ENCODE measurements at places on chromosomes 16 and 17.

GRCh38 chr17:34261568-34262337 is 6.7 kb downstream of the CCL2 start:
- DNase-seq: no peak

GRCh38 chr17:15124264-15124595 is 140.9 kb downstream of the PMP22 start:
- no peak for DNase-seq

DNA sequence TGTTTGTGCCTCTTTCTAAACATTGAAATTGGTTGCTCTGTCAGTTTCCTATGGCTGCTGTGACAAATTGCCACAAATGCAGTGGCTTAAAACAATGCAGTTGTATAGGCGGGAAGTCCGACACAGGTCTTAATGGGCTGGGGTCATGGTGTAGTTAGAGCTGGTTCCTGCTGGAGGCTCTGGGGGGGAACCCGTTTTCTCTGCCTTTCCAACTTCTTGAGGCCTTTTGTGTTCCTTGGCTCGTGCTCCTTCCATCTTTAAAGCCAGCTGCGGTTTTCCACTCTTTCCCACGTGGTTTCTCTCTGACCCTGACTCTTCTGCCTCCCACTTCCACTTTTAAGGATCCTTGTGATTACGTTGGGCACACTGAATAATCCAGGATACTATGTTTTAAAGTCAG is 12.5 kb downstream of the EPN2 start:
- DNase-seq: no peak

- no peak for DNase-seq
These were observed 96.7 kb downstream of the SOCS1 start for GRCh38 chr16:11159282-11159681.

- DNase-seq: no peak
These were observed 44.4 kb downstream of the DNAH9 start for GRCh38 chr17:11642655-11643054.

DNA sequence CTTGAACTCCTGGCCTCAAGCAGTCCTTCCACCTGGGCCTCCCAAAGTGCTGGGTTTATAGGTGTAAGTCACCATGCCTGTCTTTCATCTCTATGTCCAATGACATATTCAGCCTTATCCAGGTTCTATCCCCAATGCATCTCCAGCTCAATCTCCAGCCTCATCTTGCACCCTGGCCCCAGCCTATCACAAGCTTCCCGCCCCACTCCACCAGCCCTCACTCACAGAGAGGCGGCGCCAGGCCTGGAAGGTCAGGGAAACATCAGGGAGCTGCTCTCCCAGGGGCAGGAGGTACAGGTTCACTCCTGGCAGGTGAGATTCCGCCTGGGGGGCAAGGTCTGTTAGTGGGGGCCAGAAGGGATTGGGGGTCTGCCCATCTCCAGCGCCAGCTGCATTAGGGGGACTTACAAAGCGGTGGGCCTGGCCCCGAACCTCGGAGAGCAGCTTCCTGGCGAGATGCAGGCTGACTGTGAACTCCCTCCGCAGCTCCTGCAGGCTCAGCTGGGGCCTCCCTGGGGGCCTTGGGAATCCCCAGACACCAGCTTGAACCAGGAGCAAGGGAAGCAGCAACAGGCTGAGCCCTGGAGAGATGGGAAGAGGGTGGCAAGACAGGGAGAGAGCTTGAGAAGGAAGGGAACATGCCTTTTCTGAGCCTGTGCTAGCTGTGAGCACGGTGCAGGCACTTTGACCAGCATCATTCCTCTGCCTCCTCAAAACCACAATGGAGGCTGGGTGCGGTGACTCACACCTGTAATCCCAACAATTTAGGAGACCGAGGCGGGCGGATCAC is 3.0 kb downstream of the IL27 start:
- no peak for DNase-seq

- no peak for DNase-seq
These were observed 57.5 kb upstream of the MARCHF10 start for GRCh38 chr17:62865586-62865985.

DNA sequence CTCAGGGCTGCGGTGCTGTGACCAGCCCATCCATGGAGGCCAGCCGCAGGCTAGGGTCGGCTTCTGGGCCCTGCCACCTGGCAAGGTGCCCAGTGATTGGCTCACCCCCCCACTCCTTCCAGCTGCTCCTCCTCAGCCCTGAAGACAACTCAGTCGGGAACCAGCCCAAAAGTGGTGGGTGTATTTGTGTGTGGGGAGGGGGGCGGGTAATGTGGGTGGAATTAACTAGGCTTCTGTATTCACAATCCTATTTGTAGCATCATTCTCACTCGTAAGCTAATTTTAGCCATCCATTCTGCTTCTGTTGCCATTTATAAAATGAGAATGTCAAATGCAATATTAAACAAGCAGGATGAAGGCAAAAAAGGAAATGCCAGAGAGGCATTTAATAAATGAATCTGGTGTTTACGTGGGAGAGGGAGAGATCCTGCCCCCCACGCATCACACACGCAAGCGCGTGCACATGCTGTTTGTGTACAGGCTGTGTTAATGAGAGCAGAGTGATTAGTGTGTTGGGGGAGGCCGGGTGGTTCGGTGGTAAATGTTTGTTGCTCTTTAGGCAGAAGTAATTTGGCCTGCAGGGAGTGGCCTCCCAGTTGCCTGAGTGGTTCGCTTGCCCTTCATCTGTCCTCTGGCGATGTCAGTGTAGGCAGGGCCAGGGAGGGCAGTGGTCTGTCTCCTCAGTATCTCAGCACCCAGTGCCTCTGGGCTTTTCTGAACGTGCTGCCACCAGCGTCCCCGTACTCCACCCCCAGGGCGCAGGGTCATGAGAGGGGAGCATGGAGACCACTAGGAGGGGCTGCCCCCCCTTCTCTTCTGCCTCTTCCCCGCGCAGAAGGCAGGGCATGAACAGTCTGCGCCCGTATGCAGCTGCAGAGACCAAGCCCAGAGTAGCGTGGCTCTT is 140.1 kb downstream of the CCDC182 start:
- no peak for DNase-seq

- DNase-seq: no peak
These were observed 11.2 kb downstream of the CHD9NB start for GRCh38 chr16:53041320-53042051.

GRCh38 chr16:177981-178667 is 1.6 kb downstream of the HBA1 start:
- no peak for DNase-seq

GRCh38 chr17:82229698-82230608 is 1.1 kb downstream of the SLC16A3 start:
- no peak for DNase-seq

GRCh38 chr17:50026046-50026675 is 29.7 kb upstream of the ITGA3 start:
- DNase-seq: no peak

GRCh38 chr16:79482011-79482410 is 118.5 kb downstream of the MAF start:
- no peak for DNase-seq

GRCh38 chr16:5466551-5466950 is 369.0 kb upstream of the EEF2KMT start:
- no peak for DNase-seq

- DNase-seq: no peak
These were observed 390 bp downstream of the FOXL1 start for GRCh38 chr16:86578611-86579267.

DNA sequence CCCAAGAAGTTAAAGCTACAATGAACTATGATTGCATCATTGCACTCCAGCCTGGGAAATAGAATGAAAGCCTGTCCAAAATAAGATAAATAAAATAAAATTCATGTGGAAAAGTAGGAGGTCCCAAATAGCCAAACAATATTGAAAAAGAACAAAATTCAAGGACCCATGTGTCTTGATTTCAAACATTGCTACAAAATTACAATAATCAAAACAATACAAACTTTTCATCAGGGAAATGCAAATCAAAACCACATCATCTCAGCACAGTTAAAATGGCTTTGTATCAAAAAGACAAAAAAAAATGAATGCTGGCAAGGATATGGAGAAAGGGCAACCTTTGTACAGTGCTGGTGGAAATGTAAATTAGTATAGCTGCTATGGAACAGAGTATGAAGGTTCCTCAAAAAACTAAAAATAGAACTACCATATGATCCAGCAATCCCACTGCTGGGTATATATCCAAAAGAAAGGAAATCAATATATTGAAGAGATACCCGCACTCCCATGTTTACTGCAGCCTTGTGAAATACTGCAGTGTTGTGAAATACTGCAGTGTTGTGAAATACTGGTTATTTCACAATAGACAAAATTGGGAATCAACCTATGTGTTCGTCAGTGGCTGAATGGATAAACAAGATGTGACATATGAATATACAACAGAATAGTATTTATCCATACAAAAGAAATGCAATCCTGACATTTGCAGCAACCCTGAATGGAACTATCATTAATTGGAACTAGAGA is 24.5 kb upstream of the ZNF287 start:
- no peak for DNase-seq

GRCh38 chr16:68251832-68252231 is 6.7 kb downstream of the PLA2G15 start:
- DNase-seq: no peak
